Hematopoietic multipotent progenitor cell treated with erythropoietin and hydrocortisone succinate and interleukin-3 and kit ligand, for 6 days (in vitro differentiated cells): ENCODE measurements at places on chromosomes 11 and 22.

- DNase-seq: no peak
Measured at GRCh38 chr11:126202646-126203359, 8.6 kb downstream of the RPUSD4 start.

DNA sequence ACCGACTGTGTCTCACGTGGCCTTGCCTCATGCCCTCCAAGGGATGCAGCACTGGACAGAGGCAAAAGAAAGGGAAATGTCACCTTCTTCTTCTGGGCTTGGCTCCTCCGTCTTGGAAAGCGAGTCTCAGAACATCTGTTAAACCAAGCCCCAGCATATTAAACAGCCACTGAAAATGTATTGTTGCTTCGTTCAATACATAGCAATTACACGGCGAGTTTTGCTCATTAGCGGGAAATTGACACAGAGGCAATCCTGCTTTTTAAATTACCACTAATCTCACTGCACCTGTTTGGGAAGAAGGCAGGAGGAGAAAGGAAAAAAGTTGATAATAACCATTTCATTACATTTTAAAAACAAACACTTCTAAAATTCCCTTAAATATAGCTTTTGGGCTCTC, 72.1 kb downstream of the SEZ6L start:
- no peak for DNase-seq

DNA sequence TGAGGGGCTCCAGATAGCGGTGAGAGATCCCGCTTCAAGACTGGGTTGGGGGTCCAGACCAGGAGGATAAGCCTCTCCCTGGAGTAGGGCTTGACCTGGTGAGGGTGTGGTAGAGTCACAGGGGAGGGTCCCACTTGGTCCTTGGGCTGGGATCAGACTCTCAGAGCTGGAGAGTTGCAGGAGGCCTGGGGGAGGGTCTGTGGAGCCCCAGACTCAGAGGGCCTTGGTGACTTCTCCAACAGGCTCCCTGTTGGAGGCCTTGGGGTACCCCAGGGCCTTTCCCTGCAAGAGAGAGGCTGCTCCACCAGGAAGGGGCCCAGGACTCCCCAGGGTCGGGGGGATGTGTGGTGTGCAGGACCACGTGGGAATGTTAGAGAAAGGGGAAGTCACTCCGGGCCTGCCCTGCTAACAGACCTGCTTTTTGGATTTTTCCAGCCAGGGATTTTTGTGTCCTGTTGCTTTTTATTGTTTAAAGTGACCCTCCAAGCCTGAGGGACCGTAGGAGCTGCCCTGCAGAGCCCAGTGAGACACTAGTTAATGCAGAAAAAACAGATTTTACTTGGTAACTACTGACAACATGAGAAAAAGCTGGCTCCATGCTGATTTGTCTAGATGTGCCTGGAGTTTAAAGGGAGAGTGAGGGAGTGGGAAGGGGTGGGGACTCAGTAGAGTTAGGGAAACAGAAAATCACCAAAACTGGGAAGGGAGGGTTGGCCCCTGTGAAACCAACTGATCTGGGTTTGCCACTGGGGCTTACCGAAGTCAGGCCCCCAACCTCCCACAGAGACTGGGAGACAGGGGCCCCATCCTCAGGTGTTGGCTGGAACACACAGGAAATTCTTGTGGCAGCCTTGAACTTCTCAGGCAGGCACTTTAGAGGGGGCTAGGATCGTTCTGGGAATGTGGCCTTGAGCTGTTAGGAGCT, 801 bp upstream of the TXNRD2 start:
- peak; percentile 63 for DNase-seq

DNA sequence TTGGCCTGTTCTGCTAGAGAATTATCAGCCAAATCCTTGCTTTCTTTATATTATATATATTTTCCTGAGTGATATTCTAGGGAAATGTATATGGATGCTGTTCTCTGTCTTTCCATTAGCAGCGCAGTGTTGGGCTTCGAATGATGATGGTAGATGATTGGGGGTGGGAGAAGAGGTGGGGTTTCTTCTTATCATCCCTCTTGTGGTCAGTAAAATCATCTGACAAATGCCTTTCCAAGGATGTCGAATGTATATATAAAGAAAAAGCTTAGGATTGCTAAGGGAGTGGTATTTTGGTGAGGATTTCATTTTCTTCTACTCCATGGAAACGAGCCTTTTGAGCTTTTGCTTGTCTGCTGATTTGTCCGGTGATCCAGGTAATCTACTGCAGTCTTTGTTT, 48.9 kb downstream of the ARHGEF12 start:
- no peak for DNase-seq

- no peak for DNase-seq
Measured at GRCh38 chr11:57758174-57758573, 3.4 kb upstream of the CTNND1 start.

DNA sequence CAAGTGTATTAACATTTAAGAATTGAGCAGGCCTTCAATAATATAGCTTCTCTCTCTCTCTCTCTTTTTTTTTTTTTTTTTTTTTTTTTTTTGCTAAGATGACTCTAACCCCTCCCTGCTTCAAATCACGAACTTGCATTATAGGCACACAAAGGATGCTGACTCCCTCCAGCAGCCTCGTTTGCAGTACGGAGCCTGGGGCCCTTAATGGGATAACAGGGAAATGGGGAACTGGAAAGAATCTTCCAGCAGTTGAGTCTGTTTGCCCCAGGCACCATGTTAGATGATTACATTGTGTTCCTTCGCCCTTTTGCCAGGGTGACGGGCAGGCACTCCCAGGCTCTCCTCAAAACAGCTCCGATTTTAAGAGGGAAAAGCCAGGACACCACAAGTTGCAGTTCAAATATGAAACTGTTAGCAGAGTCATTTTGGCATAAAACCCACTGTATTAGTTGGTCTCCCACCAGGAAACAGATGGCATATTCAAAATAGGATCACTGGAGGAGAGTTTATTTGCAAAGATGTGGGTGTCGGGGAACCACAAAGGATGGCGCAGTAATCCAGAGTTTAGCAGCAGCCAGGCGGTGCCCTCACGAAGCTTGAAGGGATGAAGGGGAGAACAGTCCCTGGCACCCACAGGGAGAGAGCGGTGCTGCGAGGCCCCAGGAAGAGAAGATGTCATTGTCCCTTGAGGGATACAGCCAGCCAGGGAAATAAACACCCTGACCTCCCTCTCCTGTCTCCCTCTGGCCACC, 26.5 kb upstream of the TREH start:
- DNase-seq: no peak

- no peak for DNase-seq
Measured at GRCh38 chr11:34466802-34467488, 28.2 kb downstream of the CAT start.

- peak; percentile 72 for DNase-seq
Measured at GRCh38 chr11:64742087-64742888, 1.7 kb downstream of the RASGRP2 start.

DNA sequence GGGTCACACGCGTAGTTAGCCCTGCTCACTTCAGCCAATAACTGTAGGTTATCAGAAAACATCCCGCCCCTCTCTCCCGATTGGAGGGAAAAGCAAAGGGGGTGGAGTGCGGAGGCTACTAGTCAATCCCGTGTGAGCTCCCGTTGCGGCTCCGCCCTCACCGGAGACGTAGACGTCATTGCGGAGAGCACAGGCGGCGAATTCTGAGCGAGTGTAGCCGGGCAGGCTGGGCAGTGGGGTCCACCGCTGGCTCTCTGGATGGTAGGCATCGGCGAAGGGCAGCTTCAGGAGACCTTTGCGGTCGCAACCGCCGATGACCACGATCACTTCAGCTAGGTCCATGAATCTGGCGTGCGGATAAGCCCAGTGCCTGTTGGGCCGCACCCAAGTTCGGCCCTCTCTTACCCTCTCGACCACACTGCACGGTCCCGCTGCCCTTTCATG, 4.7 kb downstream of the KLHL35 start:
- peak; percentile 97 for DNase-seq

- DNase-seq: no peak
Measured at GRCh38 chr11:69158301-69159149, 2.8 kb downstream of the SMIM38 start.

- DNase-seq: no peak
Measured at GRCh38 chr11:26028393-26028911, 303.5 kb upstream of the ANO3 start.

- no peak for DNase-seq
Measured at GRCh38 chr22:33328789-33329296, 270.7 kb upstream of the SYN3 start.

DNA sequence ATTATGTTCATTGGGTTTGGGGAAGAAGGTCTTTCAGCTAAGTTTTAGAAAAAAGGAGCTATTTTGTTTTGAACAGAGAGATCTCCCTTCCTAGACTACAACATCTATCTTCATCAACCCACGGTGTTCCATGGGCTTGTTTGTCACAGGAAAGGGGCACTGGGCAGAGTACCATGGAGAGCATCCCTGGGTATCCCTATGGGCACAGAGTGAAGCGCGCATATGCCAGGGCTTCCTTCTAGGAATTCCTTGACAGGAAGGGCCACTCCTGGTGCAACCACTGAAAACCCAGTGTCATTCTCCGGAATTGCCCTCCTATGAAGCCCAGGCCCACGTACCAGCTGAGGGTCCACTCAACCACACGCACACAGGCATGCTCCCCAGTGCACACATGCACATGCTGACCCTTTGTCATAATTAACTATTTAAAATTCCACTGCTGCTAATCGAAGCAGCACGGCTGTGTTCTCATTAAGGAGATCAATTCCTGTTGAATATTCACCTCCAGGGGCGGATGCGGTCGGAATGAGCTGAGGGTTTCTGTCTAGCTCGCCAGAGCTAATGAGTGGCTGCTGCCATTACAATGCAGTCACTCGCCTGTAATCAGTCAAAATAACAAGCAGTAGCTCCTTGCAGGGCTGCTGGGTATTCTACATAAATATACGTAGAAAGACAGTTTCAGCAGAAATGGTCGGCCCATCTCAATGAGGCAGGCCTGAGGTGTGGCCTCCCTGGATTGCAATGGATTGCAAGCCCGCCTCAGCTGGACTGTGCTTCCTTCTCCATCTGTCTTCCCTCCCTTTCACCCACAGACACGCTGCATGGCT, 512.5 kb downstream of the OPCML start:
- DNase-seq: no peak

- no peak for DNase-seq
Measured at GRCh38 chr22:44379817-44380755, 67.3 kb upstream of the SHISAL1 start.

GRCh38 chr11:134275534-134276395, at the start of gene GLB1L3:
Gene GLB1L3, plus strand, starts transcription at chr11:134276379. Its CDS starts 362 bp downstream, at chr11:134276741.
- DNase-seq: peak; percentile 77

DNA sequence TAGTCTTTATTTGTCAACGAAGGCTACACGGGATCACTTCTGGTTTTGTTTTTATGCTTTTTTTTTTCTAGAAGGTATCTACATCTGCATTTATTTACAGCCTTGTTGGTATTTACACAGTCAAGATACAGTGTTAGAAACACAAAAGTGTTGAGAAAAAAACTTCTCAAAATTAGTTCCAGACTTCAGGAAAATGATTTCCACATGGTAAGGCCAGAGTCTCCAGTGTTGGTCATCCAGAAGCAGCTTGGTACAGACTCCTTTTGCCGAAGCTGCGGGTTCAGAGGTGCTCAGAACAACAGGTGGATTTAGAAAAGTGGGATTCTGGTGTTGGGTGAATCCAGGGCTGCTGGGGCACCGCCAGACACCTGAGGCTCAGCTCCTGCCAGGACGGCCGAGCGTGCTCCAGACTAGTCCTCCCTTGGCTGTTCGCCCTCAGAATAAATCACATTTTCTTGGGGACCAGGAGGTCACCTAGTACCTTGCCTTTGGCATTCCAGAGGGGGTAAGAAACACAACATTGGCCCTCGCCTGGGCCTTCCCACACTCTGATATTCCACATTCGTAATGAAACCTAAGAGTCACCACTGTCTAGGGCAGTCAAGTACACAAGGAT, 78.7 kb upstream of the NARS2 start:
- no peak for DNase-seq

GRCh38 chr11:73402834-73403185, 26.6 kb downstream of the RELT start:
- peak; percentile 64 for DNase-seq

DNA sequence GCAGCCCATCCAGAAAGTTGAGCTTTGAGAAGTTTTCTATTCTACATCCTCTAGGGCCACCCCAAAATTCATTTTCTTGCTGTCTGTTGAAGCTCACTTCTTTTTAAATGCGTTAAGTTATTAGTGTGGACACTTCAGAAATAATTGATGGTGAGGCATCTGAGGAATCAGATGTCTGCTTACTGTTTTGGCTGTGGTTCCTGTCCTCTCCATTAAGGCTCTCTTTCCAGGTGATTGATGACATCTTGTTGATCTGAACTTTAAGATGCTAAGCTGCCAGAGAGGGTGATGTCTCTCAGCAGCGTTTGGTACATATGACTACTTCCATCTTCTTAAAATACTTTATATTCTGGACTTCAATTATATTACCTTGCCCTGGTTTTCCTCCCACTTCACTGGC, 45.2 kb downstream of the FAT3 start:
- no peak for DNase-seq
